ENCODE measurements at places on chromosomes 7 and 10.

GRCh38 chr7:103706805-103707204, 260.8 kb upstream of the SLC26A5 start:
- no peak overlapping the region for H3K27ac ChIP-seq
- peaks cover 3% of the 10 kb centered on the region for H3K27me3 ChIP-seq
- H3K4me3 ChIP-seq, result no peak overlapping the region
- no peak for DNase-seq
- H3K36me3 ChIP-seq, result no peaks in the 10 kb centered on the region

- H3K27me3 ChIP-seq, result peaks cover 2% of the 10 kb centered on the region
- peaks cover 34% of the 10 kb centered on the region for H3K36me3 ChIP-seq
- H3K4me1 ChIP-seq, result no peaks in the 10 kb centered on the region
- no peak overlapping the region for H3K27ac ChIP-seq
- H3K4me3 ChIP-seq, result no peak overlapping the region
Observed at GRCh38 chr10:344582-345200, 209.4 kb downstream of the ZMYND11 start.

- no peak overlapping the region for H3K27ac ChIP-seq
- DNase-seq, result no peak
- no peak overlapping the region for H3K4me3 ChIP-seq
- H3K36me3 ChIP-seq, result peaks cover 16% of the 10 kb centered on the region
Observed at GRCh38 chr10:30029164-30029871, 30.1 kb downstream of the JCAD start.

GRCh38 chr10:129568583-129569344, 101.7 kb downstream of the MGMT start:
- H3K27ac ChIP-seq, result no peak overlapping the region
- H3K27me3 ChIP-seq, result no peaks in the 10 kb centered on the region
- no peaks in the 10 kb centered on the region for H3K4me1 ChIP-seq
- H3K36me3 ChIP-seq, result peaks cover 10% of the 10 kb centered on the region
- DNase-seq, result no peak

- DNase-seq, result no peak
- H3K36me3 ChIP-seq, result peaks cover 6% of the 10 kb centered on the region
- peaks cover 48% of the 10 kb centered on the region for H3K4me1 ChIP-seq
- no peak overlapping the region for H3K27ac ChIP-seq
- H3K27me3 ChIP-seq, result peaks cover 3% of the 10 kb centered on the region
- H3K4me3 ChIP-seq, result no peak overlapping the region
Observed at GRCh38 chr10:24681572-24682088, 42.1 kb downstream of the ARHGAP21 start.

DNA sequence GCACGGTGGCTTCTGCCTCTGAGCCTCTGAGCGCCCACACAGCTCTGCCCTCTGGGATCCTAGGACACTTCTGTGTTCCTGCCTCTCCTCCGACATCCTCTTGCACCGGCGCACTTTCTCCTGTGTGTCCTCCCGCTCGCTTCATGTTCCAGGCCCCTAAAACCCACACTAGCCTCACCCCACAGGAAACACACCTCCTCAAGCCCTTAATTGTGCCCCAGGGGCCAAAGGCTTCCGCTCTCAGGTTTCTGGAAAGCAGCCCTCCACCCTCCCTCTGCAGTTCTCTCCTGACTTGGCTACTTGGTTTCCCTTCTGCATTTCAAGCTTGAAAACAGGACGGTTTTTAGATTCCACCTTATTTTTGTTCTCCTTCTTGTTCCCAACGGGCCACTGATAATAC, 7.3 kb downstream of the GFRA1 start:
- no peak overlapping the region for H3K4me3 ChIP-seq
- H3K27me3 ChIP-seq, result peaks cover 2% of the 10 kb centered on the region
- no peaks in the 10 kb centered on the region for H3K4me1 ChIP-seq
- no peaks in the 10 kb centered on the region for H3K36me3 ChIP-seq

GRCh38 chr10:437698-438490, 251.6 kb downstream of the DIP2C start:
- H3K4me1 ChIP-seq, result 0 out of 2 replicates have a peak, but pooled peaks cover 6% of the 10 kb centered on the region
- H3K27me3 ChIP-seq, result peaks cover 1% of the 10 kb centered on the region
- peaks cover 50% of the 10 kb centered on the region for H3K36me3 ChIP-seq
- H3K4me3 ChIP-seq, result no peak overlapping the region

GRCh38 chr10:13039761-13040160, 38.2 kb upstream of the CCDC3 start:
- H3K27me3 ChIP-seq, result no peaks in the 10 kb centered on the region
- no peak overlapping the region for H3K4me3 ChIP-seq
- no peak overlapping the region for H3K27ac ChIP-seq
- H3K36me3 ChIP-seq, result no peaks in the 10 kb centered on the region

DNA sequence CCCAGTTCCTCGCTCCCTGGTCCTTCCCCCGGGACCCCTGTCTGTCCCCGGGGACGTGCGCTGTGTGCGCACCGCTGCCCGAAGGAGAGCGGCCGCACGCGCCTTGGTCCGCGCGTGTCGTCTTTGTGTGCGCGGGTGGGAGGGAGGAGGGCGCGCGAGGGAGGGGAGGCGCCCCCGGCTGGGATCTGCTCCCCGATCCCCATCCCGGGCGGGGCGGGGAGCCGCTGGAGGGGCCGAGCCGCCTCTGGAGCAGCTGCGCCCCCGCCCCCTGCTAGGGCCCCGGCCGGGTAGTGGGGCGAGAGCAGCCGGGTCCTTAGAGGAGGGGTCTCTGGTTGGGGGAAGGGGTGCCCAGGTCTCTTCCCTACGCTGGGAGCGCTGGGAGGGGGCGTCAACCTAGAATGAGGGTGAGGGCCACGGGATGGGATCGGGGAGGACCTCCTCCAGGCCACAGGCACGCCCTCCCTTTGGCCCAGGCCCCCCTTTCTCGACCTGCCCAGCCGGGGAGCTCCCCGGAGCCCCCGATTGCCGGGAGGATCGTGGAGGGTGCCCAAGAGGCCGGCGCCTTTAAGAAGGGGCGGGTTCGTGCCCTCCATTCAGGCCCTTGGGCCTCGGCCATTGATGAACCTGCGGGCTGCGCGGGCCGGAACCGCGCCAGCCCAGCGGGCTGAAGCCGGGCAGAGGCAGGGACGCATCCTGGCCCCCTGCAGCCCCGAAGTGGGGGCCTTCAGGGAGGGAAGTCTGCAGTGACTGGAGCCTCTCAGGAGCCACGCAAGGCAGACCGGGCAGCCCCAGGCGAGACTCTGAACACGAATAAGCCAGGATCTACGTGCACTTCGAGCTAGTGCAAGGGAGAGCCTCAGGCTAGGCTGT, 678 bp downstream of the SH2B2 start:
- H3K36me3 ChIP-seq, result no peaks in the 10 kb centered on the region
- peak; percentile 10 for DNase-seq
- H3K27ac ChIP-seq, result no peak overlapping the region

DNA sequence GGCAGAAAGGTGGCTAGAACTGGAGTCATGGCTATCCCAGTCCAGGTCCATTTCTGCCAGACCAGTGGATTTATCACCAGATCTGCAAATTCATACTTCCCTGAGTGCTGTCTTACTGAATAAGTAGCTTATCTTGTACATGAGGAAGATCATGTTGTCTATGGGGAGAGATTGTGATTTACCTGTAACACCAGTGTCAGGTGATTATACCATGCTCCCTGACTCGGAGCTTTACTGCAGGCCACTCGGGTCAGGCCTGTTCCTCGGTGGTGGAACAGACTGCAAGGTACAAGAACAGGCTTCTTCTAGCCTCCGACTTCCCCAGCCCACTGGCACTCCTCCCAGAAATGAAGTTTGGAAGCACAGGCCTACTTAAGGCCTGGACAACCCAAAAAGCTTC, 42.6 kb upstream of the DLG5 start:
- no peaks in the 10 kb centered on the region for H3K27me3 ChIP-seq
- H3K27ac ChIP-seq, result no peak overlapping the region
- H3K36me3 ChIP-seq, result peaks cover 1% of the 10 kb centered on the region
- DNase-seq, result no peak
- H3K4me3 ChIP-seq, result no peak overlapping the region
- H3K4me1 ChIP-seq, result peaks cover 37% of the 10 kb centered on the region

DNA sequence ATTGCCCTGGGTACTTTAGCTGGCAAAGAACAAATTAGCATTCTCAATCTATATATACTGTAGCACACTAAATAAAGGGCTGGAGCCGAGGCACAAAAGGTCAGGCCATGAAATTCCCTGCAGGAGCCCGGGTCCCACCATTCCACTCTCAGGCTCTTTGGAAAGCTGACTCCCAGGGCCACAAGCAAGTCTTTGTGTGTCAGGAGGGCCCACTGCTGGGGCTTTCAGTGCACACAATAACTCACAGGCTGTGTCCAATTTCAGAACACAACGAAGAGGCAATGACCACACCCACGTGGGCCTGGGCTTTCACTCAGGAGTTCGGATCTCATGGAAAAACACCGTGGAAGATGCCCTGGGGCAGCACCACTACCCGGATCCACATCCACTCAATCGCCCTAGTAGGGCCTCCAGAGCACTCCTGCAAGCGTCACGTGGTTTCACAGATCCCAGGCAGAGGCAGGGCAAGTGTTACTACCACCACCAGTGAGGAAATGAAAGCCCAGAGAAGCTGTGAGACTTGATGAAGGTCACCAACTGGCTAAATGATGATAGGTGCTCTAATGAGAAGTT, 60.3 kb downstream of the COBL start:
- no peak overlapping the region for H3K27ac ChIP-seq
- no peaks in the 10 kb centered on the region for H3K4me1 ChIP-seq
- H3K4me3 ChIP-seq, result no peak overlapping the region
- no peaks in the 10 kb centered on the region for H3K27me3 ChIP-seq
- no peak for DNase-seq

- no peaks in the 10 kb centered on the region for H3K27me3 ChIP-seq
- H3K4me1 ChIP-seq, result peaks cover 57% of the 10 kb centered on the region
- H3K36me3 ChIP-seq, result no peaks in the 10 kb centered on the region
- peak overlapping the region; percentile 55 for H3K27ac ChIP-seq
Observed at GRCh38 chr7:25014756-25015155, 34.8 kb upstream of the OSBPL3 start.

DNA sequence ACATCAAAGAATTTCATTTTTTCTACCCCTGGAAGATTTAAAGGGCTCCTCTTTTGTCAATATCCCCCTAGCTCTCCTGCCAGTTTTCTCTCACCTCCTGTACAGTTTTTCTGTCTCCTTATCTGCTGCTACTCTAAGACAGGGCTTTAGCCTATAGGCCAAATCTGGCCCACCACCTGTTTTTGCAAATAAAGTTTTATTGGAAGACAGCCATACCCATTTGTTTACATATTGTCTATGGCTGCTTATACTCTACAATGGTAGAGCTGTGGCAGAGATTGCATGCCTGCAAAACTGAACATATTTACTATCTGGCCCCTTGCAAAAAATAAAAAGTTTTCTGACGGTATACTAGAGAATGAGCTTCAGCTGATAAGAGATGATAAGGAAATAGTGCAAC, 37.4 kb upstream of the GARS1 start:
- no peak overlapping the region for H3K4me3 ChIP-seq
- no peak for DNase-seq
- no peaks in the 10 kb centered on the region for H3K36me3 ChIP-seq

GRCh38 chr10:94757916-94758315, 4.6 kb upstream of the CYP2C19 start:
- H3K27me3 ChIP-seq, result no peaks in the 10 kb centered on the region
- no peak overlapping the region for H3K4me3 ChIP-seq
- no peak overlapping the region for H3K27ac ChIP-seq

GRCh38 chr7:33392148-33392547, 262.8 kb downstream of the BBS9 start:
- H3K4me1 ChIP-seq, result no peaks in the 10 kb centered on the region
- no peak for DNase-seq
- H3K36me3 ChIP-seq, result peaks cover 6% of the 10 kb centered on the region
- no peak overlapping the region for H3K4me3 ChIP-seq
- peaks cover 3% of the 10 kb centered on the region for H3K27me3 ChIP-seq
- no peak overlapping the region for H3K27ac ChIP-seq

DNA sequence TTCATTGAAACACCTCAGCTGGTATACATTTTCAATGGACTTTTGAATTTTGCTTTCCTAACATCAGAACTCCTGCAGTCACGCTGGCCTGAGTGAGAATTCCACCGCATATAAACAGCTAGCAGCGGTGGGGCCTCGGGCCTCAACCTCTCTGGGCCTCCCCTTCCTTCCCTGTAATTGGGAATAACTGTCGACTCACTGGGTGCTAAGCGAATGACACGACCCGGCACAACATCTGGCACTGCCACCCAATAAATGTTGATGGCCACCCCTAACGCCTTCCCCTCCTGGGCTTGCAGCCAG, 670 bp downstream of the RCC1L start:
- no peak for DNase-seq
- peak overlapping the region; percentile 96 for H3K27ac ChIP-seq
- no peaks in the 10 kb centered on the region for H3K27me3 ChIP-seq

DNA sequence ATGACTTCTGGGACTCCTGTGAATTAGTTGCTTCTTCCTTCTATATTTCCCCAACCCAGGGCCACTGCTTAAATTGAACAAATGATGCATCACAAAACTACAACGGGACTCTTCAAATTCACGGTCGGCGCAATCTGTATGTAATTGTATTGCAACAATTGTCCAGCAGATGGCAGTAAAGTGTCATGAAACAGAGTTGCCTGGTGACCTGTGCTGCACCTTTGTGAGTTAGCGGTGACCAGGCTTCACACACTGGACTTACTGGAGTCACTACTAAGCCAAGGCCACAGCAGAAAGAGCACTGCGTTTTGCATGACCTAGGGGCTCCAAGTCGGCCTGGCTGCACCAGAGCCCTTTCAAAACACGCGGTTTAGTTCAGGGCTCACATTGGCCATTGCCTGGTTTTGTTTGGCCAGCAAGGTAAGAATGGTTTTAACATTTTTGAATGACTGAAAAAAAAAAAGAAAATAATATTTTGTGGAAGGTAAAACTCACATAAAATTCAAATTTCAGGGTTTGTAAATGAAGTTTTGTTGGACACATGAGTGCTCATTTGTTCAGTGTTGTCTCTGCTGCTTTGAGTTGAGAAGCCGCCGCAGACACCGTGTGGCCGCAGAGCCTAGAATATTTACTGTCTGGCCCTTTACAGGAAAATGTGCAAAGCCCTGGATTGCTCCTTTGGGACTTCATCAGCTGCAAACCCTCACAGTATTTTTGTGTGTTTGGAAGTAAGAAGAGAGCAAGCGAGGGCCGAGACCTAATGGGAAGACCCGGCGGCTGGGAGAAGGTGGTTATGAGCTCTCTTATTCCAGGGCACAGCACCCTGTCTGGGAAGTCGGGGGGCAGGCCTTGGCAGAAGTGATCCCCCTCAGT, 23.2 kb upstream of the ZNF32 start:
- peak; percentile 71 for DNase-seq
- peaks cover 3% of the 10 kb centered on the region for H3K27me3 ChIP-seq
- no peak overlapping the region for H3K27ac ChIP-seq

DNA sequence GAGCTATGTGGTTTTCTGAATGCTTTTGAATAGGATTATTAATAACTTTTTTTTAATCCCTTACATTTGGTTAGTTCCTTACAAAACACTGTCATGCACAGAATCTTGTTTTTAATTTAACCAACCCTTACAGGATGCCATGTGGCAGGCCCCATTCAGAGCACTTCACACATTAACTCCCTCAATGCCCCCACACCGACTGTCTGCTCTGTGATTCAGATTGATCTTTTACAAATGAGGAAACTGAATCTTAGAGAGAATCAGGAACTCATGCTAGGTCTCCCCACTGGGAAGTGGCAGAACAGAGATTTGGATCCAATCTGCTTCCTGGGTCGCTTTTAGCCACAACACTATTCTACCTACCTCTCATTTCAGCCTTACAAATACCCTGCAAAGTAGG, 195.8 kb upstream of the NPVF start:
- no peak overlapping the region for H3K27ac ChIP-seq
- no peak for DNase-seq
- H3K27me3 ChIP-seq, result no peaks in the 10 kb centered on the region
- no peak overlapping the region for H3K4me3 ChIP-seq

Data from HFFc6 (cell line).